ENCODE measurements at places on chromosomes 5 and 9.

- DNase-seq: peak; percentile 58
Measured at GRCh38 chr5:134503088-134503936, 22.2 kb upstream of the JADE2 start.

DNA sequence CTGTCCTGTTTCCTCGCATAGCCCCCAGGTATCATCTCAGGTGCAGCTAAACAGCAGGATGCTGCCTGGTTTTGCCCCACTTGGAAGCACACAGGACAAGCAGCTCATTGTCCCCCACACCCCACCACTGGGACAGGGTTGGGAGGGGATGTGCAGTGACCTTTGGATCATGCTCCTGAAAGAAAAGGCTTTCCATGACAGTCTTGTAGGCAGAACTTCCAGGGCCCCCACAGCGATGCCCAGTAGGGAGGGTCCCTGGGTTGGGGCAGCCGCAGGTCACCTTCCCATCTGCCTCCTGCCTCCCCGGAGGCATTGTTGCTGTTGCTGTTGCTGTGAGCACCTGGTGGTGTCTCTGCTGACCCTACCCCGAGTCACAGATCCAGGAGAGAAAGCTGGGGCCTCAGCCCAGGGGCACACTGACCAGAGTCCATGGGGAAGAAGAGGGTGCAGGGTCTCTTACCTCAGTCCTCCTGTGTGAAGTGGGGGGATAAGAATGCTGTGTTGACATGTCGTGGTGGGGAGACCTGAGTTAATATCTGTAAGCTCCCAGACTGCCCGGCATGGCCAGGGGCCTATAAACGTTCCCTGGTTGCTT is 8.5 kb downstream of the CEP72 start:
- DNase-seq: no peak

- no peak for DNase-seq
Measured at GRCh38 chr5:137115152-137115551, 384.0 kb downstream of the SPOCK1 start.

GRCh38 chr9:126624912-126625311 is 11.2 kb downstream of the LMX1B start:
- DNase-seq: no peak

GRCh38 chr5:121086671-121087070 is 622.6 kb downstream of the PRR16 start:
- no peak for DNase-seq

DNA sequence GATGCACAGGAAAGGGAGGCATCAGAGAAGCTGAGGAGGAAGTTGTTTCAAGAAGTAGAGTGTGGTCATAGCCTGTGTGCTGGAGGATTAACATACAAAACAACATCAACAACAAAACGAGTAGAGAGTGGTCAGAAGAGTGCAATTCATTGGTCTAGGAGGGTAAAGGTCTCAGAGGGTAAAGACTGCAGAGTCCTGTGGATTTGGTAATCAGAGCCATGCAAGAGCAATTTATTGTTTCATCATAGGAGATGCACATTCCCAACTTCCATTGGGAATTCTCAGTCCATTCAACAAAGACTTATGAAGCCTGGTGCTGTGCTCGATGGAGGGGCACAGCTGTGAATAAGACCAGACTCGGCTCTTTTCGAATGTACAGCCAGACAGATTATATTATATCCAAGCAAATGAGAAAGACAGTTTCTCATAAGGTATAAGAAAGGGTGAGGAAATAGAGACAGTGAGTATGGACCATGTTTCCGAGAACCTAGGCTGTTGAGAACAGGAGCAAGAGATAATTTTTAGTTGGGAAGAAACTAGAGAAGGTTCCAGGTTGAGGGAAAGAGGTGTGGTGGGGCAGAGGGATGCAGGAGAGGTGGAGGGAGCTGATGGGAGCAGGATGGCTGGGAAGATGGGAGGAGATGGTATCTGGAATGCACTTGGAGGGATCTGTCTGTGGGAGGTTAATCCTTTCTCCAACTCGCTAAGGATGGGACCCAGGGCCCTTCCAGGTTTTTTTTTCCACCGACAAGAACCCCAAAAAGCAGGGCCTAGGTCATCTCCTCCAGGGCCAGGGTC is 7.9 kb upstream of the MYORG start:
- no peak for DNase-seq

DNA sequence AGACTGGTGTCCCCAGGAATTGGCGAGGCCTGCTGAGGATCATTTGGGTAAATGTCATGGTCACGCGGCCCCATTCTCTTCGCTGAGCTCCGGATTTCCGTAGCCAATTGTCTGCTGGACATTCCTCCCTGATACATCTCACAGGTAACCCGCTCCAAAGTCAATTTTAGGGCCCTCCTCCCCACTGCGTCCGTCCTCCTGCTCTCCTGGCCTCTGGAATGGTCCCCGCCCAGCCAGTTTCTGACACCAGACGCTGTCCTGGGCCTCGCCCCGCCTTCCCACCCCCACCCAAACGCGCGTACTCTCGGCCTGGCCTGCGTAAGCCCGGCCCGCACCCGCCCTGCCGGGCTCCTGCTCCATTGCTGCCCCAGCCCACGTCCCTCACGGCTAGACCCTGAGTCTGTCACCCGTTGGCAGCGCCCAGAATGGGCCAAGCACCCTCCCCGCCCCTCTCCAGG is 202.0 kb downstream of the AUH start:
- no peak for DNase-seq

GRCh38 chr9:129607027-129607387 is 13.9 kb downstream of the C9orf50 start:
- DNase-seq: no peak

DNA sequence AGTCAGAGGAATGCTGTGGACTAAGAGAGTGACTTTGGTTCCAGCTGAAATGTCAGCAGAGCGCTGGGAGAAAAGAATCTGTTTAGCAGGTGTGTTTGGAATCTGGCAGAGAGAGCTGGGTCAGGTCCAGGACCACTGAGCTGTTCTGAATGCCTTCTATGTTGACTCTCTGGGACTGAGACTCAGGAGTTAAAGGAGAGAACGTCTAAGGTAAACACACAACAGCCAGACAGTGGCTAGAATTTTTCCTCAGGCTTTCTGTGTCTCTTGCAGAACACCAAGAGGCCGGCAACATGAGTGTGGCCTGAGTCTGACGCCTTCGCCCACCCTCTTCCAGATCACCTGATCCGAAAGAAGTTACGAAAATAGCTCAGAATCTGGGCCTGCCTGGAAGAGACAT is 107.2 kb upstream of the ZNF462 start:
- DNase-seq: no peak

- no peak for DNase-seq
Measured at GRCh38 chr5:154865466-154866184, 7.2 kb downstream of the CNOT8 start.

DNA sequence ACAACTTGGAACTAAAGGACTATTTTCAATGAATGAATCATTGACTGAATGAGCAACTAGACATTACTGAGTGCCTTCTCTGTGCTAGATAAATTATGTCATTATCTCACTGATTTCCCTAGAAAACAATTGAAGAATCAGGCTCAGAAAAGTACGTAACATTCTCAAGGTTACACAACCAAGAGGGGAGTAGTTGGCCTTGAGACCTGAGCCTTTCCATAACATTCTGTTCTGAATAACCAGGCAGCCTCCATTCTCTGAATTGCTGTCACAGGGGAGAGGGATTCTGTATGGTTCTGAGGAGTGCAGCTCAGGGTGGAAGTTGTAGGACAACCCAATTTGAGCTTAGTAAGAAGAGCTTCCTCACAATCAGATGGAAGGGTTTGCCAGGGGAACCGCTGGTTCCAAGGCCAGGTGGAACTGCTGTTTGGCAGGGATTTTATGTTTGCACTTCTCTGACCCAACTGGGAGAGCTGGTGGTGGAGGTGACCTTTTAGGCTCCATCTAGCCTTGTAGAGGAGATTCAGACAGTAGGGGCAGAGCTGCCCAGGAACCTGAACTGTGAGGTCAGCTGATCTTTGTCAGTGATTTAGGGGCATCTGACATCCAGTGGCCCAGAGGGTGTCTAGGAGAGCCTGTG is 16.3 kb downstream of the POLR1E start:
- no peak for DNase-seq

GRCh38 chr5:60594715-60595477 is 105.1 kb downstream of the DEPDC1B start:
- no peak for DNase-seq
